ENCODE measurements at places on chromosomes 4 and X.

DNA sequence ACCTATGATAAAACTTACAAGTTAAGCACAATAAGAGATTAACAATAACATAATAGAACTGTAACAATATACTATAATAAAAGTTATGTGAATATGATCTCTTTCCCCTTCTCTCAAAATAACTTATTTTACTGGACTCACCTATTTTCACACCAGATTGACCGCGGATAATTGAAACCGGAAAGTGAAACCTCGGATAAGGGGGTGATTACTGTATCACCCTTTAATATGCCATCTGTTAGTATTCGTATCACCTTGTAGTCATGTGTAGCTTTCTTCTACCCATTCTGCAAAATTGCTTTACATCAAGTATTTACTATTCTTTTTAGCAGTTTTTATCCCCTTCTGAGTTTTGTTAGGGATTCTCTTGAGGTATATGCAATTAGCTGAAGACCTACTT lies 1.8 kb downstream of the SPCS3 start:
- no peak for DNase-seq

DNA sequence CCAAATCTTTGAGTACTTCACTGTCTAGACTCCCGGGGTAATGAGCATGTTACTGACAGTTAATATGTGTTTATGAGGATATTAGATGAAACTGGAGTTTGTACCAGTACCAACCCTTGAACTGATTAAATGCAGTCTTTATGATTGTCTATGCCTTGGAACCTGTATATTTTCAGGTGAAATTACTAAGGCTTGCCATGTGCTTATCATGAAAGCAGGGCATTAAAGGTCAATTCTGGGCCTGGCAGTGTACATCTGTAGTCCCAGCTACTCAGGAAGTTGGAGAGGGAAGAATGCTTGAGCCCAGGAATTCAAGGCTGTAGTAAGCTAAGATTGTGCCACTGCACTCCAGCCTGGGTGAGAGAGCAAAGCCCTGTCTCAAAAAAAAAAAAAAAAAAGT lies 27.6 kb downstream of the PHEX start:
- no peak for DNase-seq

- no peak for DNase-seq
Measured at GRCh38 chrX:5928224-5928623, 300.4 kb downstream of the NLGN4X start.

GRCh38 chr4:102174719-102175189 lies 170.5 kb downstream of the SLC39A8 start:
- no peak for DNase-seq

DNA sequence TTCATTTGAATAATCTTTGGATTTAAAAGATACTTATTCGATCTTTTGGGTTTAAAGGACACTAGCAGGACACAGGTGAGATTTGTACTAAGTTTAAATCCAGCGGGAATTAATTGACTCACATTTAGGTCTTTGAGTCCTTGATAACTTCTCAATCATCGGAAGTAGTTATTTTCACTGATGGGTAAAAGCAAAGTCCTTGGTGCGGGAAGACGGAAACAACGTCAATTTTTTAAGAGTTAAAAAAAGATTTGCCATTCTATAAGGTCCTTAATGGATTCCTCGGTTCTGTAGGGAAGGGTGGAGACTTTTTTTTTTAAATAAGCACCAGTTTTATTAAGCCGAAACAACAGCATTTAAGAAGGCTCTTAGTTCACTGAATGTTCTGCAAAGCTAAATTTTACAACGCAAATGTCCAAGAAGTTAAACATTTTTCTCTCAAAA lies 2.9 kb downstream of the TMSB4X start:
- no peak for DNase-seq

- no peak for DNase-seq
Measured at GRCh38 chr4:26380740-26381139, 59.9 kb downstream of the RBPJ start.

DNA sequence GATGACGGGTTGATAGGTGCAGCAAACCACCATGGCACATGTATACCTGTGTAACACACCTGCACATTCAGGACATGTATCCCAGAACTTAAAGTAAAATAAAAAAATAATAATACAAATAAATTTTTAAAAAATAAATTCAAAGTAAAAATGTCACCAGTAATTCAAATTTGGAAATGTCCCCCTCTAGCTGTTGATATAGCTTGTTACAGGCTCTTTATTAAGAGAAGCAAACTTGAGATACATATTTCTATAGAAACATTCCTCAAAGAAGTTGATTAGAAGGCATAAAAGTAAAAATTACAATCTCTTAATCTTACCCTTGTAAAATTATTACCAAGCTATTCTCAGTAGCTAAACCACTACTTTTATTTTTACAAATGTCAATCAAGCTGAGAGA lies 1397.0 kb downstream of the FAM133A start:
- DNase-seq = no peak

DNA sequence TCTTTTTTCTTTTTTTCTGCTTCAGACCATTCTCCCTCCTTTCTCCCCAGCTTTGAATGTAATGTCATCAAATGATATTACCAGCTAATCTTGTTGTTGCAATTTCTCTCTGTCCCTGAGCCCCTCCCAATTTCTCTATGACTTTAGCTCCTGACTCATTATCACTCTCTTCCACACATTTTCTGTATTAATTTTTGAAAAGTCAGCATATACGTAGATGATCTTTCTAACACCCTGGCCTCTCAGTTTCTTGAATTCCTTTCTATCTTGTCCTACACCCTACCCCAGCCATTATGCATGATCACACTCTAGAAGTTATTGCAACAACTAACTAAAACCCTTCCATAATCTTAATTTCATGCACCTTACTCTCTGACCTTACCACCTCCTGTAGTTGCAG lies 13.1 kb upstream of the TRPC3 start:
- no peak for DNase-seq

DNA sequence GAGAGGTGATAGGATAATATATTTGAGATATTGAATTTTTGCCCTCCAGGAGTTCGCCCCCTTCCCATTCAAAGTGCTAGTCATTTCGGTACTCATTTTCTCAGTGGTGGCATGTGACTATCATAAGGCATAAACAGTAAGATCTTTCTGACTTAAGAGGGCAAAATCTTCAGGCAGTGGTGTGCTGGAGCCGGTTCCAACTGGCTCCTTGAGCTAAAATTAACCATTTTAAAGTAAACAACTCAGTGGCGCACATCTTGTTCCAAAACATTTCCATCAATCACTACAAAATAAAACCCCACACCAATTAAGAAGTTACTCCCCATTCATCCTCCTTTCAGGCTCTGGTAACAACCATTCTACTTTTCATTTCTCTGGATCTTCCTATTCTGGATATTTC lies 43.3 kb downstream of the LUZP4 start:
- no peak for DNase-seq

DNA sequence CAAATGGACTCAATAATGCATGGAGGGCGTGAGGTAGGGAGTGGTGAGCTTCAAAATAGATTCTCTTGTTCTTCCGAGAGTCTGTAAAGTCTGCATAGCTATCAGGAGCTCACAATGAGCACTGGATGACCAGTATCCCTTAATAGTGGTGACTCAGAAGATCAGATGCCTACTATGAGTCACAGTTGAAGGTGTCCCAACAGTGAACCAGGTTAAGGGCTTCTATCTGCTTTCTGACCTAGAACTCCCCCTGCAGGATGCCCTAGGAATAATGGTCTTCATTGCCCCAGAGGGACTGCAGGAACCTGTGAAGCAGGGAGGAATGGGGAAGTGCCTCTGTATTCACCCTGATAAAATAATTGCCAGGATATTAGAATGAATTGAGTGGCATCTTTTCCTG lies 22.1 kb downstream of the DGKK start:
- no peak for DNase-seq

GRCh38 chr4:121272526-121272925 lies 108.3 kb downstream of the QRFPR start:
- no peak for DNase-seq

GRCh38 chr4:58175024-58175423 lies 1064.8 kb upstream of the IGFBP7 start:
- DNase-seq = no peak

DNA sequence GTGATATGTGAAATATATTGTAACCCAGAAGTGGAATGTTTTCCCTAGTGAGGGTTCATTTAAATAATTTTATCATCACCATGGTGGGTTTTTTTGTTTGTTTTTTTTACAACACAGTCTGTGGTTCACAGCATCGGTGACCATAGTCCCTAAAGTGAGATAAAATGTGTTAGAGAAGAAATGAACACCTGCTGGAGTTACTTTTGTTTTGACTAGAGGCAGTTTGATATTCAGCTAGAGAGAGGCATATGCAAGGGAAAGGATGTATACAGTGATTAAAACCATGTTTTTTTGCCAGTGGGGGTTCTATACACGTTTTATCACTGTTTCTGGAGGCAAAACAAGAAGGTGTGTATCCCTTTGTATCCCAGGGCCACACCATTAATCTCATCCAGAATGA lies 541.5 kb downstream of the PCDH7 start:
- DNase-seq = no peak

DNA sequence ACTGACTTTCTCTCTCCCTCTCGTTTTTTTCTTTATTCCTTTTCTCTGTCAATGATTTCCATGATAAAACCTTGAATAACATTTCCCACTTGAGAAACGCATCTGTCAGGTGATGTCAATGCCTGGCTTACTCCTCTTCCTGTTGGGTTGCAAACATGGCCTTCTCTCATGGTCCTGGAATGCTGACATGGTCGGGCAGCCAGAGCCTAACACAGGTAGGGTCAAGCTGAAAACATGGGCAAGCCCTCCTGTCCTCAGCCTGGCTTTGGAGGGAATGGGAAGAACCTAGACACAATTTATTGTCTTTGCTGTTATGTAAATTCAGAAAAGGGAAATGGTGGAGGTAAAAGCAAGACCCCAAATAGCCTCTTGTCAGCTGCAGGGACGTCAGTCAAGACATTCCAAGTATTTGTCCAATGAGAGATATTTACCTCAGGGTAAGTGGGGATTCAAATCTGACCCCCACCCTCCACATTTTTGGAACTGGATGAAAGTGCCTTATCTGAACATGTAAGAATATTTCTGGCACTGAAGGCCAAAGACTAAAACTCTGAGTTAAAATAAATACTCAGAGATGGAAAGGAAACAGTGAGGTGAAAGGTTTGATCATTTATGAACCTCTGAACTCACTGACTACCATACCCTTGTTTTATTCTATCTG lies 473.8 kb downstream of the SPRY1 start:
- DNase-seq = no peak

DNA sequence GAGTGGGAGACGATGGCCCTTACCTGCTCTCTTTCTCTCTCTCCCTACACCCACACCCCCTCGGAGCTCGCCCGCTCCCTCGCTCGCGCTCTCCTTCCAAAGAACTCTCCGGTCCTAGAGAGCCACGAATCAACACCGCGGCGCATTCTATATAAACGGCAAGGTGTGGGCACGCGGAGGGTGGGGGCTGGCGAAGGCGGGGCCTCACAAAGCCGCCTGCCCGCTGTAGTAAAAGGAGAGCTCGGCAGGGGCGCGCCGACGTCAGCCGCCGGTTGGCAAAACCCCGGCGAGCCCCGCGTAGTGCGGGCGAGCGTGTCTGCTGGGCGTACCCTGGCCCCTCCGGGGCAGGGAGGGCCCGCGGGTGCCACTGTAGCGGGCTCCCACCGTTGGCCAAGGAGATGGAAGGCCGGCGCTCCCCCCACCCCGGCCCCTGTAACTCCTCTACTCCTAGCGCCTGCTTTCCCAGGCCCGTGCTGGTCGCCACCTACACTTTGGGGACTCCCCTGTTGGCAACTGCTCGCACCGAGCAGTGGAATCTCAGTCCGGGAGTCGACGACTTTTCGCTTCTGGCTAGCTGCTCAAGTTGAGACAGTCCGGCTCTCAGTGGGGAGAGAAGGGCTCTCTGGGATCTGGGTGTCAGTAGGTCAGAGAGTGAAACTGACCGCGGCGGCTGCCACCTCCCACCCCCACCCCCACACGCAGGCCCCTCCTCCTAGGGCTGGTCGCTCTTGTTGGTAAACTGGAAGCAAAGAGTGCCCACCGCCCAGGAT lies 325.5 kb upstream of the F9 start:
- no peak for DNase-seq

- no peak for DNase-seq
Measured at GRCh38 chr4:130659320-130659719, 1563.4 kb downstream of the C4orf33 start.

DNA sequence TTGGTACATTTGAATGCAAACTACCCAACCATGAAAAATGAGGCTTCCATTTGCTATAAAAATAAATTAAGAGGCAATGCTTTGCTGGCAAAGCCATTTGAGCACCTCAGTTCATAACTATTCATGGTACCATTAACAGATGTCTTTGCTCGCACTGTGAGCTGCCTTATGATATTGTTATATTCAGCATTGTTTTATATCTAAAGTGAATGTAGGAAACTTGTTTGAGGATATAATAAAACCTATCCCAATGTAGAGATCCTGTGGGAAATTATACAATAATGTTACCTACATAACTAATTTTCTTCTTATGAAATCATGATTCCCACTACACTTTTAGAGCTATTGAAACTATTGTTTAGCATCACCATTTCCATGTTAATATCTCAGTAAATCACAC lies 125.2 kb upstream of the TRAM1L1 start:
- DNase-seq = no peak

DNA sequence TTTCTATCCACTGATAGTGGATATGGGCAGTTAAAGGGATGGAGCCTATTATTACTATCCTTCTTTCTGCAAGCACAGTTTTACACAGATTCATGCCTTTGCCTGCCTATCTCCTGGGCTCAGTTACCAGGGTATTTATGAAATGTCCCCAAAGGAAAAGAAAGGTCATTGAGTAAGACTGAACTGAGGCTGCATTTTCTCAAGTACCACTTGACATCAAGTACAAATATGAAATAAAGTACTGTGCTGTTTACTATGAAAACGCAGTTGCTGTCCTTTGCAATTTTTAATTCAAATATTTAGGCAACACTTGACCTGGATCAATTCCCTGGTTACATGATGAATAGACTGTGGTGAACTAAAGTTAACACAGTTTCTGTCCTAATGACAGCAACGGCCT lies 23.5 kb upstream of the SPANXN4 start:
- no peak for DNase-seq

GRCh38 chr4:75736862-75737261 lies 12.5 kb downstream of the USO1 start:
- no peak for DNase-seq

DNA sequence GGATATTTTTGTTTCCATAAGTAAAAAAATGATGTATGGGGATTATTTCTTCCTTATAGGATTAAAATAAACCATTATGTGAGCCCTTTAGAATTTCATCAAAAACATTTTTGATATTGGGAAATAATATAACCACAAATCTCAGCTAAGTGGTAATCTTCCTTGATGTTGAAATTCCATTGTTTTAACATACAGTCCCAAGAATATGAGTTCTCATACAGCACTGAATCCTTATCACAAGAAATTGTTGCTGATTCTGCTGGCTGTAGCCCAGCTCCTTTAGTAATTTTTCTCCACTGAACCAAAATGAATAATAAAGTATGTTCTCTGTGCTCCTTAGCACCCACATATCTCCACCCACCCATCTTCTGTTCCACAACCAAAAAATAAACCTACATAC lies 41.9 kb upstream of the FAM47B start:
- DNase-seq = no peak

DNA sequence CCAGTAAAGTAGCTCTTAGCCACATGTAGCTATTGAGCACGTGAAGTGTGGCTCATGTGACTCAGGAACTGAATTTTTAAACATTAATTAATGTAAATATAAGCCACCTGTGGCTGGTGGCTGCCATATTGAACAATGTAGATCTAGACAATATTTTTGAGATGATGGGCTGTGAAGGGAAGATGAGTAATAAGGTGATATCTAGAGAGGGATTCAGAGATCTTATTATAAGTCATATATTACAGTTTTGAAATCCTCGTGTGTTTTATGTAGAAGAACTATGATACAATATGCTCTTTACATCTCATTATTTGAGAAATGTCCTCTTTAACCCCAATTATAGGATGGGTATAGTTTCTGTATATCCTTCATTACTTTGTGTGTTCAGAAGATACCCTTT lies 5.6 kb downstream of the GAR1 start:
- DNase-seq = no peak

All from stimulated activated CD4-positive, alpha-beta T cell treated with anti-CD3 and anti-CD28 coated beads, Interleukin-1b, Interleukin-23, amount 100 ng/mL, for 24 hours (primary cell).